ENCODE measurements at places on chromosomes 4 and X. TPM values are rescaled to one million over a fixed set of nuclear protein-coding genes. Genes with fewer than 3 reads are reported as not detected.

GRCh38 chr4:94931626-94932025 lies 173.9 kb downstream of the BMPR1B start:
- H3K4me3 ChIP-seq = no peak overlapping the region
- no peaks in the 10 kb centered on the region for H3K27me3 ChIP-seq
- H3K36me3 ChIP-seq = no peaks in the 10 kb centered on the region
- no peaks in the 10 kb centered on the region for H3K4me1 ChIP-seq
- no peak overlapping the region for H3K27ac ChIP-seq
- no peak for DNase-seq

DNA sequence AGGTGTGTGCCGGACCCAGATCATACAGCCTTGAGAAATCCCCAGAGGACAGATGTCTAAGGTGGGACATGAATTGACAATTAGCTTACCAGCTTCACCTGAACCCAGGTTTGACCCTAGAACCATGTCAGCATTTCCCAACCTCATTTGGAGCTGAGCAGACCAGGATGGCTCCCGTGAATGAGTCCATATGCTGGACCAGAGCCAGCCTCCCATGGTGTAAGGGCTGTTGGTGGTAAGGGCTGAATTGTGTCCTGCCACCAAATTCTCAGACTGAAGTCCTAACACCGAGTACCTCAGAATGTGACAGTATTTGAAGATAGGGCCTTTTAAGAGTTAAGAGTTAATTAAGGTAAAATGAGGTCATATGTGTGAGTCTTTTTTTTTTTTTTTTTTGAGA lies 88.3 kb downstream of the SLC34A2 start:
- H3K4me3 ChIP-seq = no peak overlapping the region
- no peak for DNase-seq
- H3K27me3 ChIP-seq = no peaks in the 10 kb centered on the region
- no peaks in the 10 kb centered on the region for H3K4me1 ChIP-seq
- H3K36me3 ChIP-seq = no peaks in the 10 kb centered on the region

DNA sequence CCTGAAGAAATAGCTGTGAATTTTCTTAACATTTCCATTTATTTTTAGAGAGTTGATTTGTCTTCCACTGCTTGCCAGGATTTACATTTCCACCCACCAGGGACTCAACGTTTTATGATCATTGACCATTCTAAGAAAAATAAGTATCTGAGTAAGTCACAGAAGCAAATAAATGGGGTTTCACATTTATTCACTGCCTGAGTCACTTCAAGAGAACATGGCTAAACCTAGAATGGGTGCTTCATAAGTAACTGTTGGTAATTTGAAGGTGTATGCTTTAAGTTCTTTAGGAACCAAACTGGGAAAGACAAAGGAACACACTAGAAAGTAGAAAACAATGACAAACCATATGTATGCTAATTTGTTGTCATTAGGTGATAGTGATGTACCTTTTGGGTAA lies 43.2 kb upstream of the GRIA3 start:
- H3K4me1 ChIP-seq = no peaks in the 10 kb centered on the region
- no peak overlapping the region for H3K4me3 ChIP-seq
- no peak overlapping the region for H3K27ac ChIP-seq
- no peaks in the 10 kb centered on the region for H3K27me3 ChIP-seq
- no peak for DNase-seq

The MORC4 gene
- total RNA-seq = 7.8 TPM

The FHL1 gene
- 2,023 TPM for total RNA-seq

The KLHL15 gene
- 9.3 TPM for total RNA-seq

The NLGN3 gene
- total RNA-seq = 0.39 TPM
